Stimulated activated CD8-positive, alpha-beta memory T cell treated with anti-CD3 and anti-CD28 coated beads, Interleukin-7, amount 100 ng/mL, for 1 hour (primary cell): ENCODE measurements at places on chromosomes 1 and 21.

GRCh38 chr21:36163750-36164741 is 7.4 kb downstream of the DOP1B start:
- DNase-seq: no peak

DNA sequence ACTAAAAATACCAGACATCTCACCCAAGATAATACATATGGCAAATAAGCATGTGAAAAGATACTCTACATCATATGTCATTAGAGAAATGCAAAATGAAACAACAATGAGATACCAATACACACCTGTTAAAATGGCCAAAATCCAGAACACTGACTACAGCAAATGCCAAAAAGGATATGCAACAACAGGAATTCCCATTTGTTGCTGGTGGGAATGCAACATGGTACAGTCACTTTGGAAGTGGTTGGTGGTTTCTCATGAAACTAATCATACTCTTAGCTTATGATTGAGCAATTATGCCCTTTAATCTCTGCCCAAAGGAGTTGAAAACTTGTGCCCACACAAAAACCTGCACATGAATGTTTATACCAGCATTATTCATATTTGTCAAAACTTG is 6.4 kb upstream of the RGS2 start:
- no peak for DNase-seq

GRCh38 chr1:61329556-61329955 is 247.2 kb downstream of the NFIA start:
- no peak for DNase-seq

DNA sequence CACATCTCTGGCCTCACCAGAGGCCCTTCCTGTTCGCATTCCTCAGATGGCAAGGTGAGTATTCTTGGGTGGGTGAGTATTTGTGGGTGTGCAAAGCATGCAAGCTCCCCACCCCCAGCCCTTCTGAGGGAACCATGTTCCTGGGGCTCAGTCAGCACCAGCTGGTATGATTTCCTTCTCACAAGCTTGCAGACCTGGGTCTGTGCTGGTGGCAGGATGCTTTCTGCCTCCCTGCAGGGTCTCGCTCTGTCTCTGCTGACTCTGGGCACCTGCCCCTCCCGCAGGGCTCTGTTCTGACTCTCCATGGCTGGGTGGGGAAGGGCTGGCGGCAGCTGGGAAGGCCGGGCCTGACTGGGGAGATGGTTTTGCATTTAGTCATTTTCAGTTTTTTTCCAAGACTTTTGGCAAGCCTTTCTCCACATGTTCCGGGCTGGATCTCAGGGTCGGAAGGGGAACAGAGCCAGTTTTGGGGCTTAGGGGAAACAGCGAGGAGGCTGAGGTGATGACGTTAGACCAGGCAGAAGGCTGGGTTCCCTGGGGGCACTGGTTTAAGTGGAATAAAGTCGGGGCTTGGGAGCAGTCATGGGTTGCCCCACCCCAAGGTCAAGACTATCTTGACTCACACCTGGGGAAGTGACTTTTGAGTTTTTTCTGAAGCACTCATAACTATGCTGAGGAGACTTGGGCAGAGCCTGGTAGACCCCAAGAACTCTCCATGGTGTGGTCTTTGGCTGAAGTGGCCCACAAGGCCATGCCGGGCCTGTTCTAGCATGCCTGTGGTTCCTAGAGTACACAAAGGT is 6.2 kb downstream of the RASSF5 start:
- DNase-seq: no peak

- DNase-seq: no peak
Measured at GRCh38 chr1:6686294-6686693, 15.3 kb downstream of the DNAJC11 start.

GRCh38 chr21:23939369-23940065 is 1667.8 kb downstream of the MRPL39 start:
- no peak for DNase-seq

DNA sequence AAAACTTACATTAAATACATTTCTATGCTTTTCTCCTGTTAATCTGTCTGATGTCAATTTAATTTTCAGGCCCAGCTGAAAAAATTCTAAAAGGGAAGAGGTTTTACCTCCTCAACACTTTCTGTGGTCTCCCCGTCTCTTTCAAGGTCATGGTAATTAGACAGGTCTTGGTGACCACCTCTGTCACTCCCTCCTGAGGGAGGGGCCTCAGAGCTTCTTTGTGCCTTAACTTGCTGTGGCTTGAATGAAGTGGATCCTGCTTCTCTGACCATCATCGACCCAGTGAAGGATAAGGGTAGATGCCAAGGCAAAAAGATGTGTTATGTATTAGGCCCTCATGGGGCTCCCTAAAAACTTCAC is 40.8 kb upstream of the OSBPL9 start:
- no peak for DNase-seq

GRCh38 chr1:15174615-15174983 is 21.1 kb downstream of the TMEM51 start:
- DNase-seq: no peak

GRCh38 chr1:111769517-111770146 is 13.9 kb downstream of the DDX20 start:
- peak; percentile 13 for DNase-seq

- no peak for DNase-seq
Measured at GRCh38 chr1:244242446-244242845, 191.4 kb downstream of the ZBTB18 start.

DNA sequence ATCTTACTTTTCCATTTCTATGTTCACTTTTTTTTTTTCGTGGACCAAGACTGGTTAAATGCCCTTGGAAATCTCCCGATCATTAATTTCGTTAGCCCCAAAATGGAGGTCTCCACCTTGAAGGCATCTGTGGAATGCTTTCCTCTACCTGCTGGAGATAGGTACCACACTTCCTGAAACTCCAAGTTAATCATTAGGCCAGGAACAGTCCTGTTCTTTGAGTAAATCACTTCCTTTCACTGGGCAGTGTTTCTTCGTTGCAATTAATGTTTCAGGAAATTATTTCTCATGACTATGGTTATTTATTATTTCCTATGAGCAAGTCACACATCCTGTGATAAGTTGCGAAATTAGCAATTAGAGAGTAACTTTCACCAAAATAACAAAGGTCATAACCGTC is 225.2 kb upstream of the LYPLAL1 start:
- DNase-seq: no peak

- DNase-seq: no peak
Measured at GRCh38 chr1:100499194-100499811, 38.6 kb upstream of the GPR88 start.

DNA sequence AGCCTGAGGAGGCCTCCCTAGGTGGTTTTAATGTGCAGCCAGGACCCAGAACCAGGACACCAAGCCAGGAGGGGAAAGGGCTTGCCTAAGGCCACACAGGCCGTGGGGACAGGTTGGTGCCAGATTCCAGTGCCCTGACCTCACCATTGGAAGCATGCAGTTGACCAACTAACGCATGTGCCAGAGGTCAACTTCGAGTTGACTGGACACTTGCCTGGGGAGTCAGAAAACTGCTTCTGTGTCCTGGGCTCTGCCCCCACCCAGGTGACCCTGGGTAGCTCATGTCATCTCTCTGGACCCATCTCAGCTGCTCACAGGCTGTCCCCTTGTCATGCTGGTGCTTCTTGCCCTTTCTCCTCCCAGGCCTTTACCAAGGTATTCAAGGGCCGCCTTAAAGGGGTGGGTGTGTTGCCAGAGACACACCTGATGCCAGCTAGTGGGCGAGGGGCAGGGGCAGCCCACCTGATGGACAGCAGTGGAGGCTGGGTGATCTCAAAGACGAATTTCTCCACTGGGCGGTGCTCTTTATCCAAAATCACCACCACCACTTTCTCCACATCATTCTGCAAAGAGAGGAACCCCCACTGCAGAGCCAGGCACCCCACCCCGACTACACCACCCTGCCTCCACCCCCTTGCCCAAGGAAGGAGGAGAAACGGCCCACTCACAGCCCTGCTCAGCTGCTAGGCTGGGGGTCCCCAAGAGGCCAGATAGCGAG is 4.4 kb downstream of the MAD2L2 start:
- DNase-seq: no peak

GRCh38 chr1:208475449-208475848 is 231.3 kb upstream of the PLXNA2 start:
- DNase-seq: no peak

GRCh38 chr1:115642168-115643072 is 650 bp downstream of the VANGL1 start:
- no peak for DNase-seq

DNA sequence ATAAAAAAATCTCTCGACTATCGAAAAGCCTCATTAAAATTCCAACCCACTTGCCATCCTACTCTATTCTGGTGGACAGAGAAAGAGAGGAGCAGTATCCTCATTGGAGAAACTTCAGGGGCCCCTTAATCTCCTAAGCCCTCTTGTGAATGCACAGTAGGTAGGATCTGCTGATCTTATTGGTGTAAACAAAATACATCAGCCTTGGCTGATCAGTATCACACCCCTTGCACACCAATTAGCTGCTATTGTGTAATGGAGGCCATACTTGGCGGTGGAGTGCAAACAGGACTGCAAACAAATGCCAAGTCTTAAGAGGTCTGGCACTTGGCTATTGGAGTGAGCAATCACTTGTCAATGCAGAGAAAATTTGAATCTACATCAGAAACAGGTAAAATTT is 15.7 kb downstream of the VCAM1 start:
- no peak for DNase-seq

- DNase-seq: no peak
Measured at GRCh38 chr1:230094746-230095145, 27.7 kb downstream of the GALNT2 start.

- no peak for DNase-seq
Measured at GRCh38 chr1:8679395-8679800, 138.0 kb downstream of the RERE start.

DNA sequence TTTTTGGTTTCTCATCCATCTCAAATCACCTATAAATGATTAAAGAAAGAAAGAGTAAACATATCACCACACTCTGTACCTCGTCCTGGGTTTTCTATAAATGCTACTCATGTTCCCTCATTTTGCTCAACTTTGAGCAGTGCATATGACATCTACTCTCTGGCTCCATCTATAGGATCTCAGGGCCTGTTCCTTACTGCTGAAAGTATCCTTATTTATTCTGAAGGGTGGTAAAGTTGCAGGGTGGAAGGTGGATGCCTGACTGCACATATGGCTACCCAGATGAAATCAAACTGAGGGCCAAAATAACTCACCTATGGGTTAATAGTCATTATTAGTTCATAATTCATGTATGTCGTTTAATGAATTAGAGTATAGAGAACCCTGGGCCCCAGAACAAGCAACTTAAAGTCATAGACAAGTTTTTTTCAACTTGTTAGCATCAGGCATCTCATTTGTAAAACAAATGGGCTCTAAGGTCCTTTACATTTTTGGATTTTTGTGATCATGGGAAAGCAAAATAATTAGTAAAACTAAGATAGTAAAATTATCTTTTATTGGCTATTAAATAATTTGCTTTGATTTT is 46.5 kb downstream of the NCF2 start:
- DNase-seq: no peak

- DNase-seq: no peak
Measured at GRCh38 chr1:201539561-201540431, 869 bp downstream of the NAV1 start.

DNA sequence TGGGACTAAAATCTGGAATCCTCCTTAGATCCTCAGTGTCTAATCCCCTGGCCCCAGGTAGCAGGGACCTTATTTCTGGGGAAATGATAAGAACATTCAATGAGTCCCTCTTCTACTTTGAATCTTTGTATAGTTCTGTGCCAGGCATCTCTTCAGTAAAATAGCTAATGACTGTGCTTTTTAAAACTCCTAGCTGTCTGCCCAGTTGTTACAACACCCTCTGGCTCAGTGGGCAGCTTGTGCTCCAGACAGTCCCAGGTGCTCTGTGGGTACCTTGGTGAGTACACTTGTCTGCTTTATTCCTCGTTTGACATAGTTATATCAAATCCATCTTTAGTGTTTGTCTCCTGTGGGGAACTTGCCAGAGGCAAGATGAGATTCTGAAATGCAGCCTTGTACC is 18.0 kb downstream of the TGFB2 start:
- DNase-seq: no peak

- DNase-seq: no peak
Measured at GRCh38 chr1:172145231-172145651, 275.2 kb upstream of the C1orf105 start.

DNA sequence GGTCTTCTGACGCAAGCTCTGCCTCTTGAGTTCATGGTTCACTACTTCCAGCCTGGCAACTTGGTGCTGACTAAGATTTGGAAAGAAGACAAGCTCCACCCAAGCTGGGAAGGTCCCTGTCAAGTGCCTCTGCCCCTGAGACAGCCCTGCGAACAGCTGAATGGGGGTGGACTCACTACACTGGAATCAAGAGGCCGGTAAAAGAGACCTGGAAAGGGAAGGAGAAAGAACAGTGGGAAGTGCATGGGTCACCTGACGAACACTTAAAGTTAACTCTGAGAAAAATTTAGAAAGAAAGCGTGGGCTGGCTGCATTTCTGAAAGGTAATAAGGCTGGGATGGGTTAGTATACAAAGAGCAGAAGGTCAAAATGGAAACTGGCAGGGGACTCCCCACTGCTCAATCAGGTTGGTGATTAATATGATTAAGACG is 26.1 kb upstream of the ZNF496 start:
- no peak for DNase-seq

DNA sequence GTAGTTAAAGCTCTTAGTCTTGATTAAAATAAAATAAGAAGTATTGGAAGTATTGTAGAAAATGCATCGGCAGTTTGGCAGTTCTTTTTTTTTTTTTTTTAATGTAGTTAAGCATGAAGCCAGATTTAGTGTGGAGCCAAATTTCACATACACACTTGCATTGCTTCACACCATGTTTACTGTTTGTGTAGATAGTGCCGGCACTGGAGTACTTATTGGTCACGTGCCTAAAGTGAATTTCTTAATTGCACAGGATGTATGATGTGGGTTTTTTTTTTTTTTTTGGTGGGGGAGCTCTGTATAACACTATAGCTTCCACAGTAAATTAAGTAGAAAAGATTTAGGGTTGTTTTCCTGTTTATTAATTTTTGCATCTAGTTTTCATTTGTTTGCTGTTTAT is 21.2 kb upstream of the TMEM61 start:
- no peak for DNase-seq

DNA sequence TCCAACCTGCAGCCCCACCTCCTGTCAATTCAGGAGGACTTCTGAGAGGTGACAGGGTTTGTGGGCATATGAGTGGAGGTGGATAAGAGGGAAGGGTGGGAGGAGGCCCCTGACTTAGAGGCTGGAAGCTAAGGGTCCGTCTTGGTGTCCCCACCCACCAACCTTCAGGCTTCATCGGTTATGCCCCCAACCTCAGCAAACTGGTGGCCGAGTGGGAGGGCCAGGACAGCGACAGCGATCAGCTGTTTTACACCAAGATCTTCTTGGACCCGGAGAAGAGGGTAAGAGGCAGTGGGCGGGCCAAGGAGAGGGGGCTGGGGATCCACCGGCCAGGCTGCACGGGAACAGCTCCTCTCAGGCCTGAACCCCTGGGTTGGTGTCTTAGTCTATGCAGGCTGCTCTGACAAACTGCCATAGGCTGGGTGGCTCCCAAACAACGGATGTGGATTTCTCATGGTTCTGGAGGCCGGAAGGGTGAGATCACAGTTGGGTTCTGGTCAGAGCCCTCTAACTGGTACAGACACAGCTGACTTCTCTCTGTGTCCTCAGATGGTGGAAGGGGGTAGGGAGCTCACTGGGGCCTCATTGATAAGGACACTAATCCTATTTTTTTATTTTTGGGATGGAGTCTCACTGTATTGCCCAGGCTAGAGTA is 18.1 kb downstream of the PLOD1 start:
- no peak for DNase-seq

GRCh38 chr1:217040711-217041455 is 317.7 kb upstream of the ESRRG start:
- no peak for DNase-seq

GRCh38 chr1:214248311-214249085 is 32.5 kb upstream of the SMYD2 start:
- DNase-seq: no peak
